ENCODE measurements at places on chromosomes 1 and 21.

DNA sequence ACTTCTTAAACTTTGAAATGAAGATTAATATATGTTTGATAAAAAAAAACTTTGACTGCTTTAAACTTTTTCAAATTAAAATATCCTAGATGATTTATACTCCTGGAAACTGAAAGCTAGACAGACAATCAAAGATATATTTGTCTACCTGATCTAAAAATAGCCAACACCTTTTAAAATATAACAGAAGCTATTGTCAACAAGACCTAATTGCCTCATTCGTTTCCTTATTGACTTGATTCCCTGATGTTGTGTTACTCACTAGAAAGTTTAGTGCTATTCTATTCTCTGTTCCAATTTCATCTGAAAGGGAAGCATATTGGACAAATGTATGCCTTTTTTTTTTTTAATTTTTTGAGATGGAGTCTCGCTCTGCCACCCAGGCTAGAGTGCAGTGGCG lies 445.6 kb upstream of the ADAMTS5 start:
- no peak for DNase-seq

DNA sequence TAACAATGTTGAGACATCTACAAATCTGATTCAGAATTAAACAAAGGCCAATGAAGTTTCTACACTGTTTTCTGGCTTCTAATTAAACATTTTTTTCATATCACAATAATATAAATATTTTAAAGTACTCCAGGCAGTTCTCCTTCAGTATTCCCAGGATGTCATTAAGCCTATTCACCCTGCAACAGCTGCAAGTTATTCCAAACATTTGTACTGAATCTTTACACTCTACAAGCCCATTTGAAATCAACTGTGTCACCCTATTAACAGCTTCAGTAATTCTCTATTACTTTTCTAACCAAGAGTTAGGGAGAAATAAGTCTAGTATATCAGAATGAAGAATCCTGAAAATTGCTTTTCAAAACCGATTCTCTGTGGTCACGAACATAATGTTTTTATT lies 124.6 kb downstream of the OLFML2B start:
- DNase-seq, result no peak

- DNase-seq, result no peak
These were observed 3.3 kb downstream of the TTLL7 start for GRCh38 chr1:83995649-83996048.

GRCh38 chr1:89725631-89726030 lies 92.7 kb downstream of the LRRC8C start:
- DNase-seq, result no peak
